ENCODE measurements at places on chromosomes 7 and 10.

- peak; percentile 4 for DNase-seq
These were observed 36.5 kb downstream of the MALSU1 start for GRCh38 chr7:23335621-23336020.

- DNase-seq, result no peak
These were observed 77.2 kb downstream of the FAM204A start for GRCh38 chr10:118264838-118265470.

- DNase-seq, result no peak
These were observed 129.3 kb downstream of the GLI3 start for GRCh38 chr7:42107484-42108240.

DNA sequence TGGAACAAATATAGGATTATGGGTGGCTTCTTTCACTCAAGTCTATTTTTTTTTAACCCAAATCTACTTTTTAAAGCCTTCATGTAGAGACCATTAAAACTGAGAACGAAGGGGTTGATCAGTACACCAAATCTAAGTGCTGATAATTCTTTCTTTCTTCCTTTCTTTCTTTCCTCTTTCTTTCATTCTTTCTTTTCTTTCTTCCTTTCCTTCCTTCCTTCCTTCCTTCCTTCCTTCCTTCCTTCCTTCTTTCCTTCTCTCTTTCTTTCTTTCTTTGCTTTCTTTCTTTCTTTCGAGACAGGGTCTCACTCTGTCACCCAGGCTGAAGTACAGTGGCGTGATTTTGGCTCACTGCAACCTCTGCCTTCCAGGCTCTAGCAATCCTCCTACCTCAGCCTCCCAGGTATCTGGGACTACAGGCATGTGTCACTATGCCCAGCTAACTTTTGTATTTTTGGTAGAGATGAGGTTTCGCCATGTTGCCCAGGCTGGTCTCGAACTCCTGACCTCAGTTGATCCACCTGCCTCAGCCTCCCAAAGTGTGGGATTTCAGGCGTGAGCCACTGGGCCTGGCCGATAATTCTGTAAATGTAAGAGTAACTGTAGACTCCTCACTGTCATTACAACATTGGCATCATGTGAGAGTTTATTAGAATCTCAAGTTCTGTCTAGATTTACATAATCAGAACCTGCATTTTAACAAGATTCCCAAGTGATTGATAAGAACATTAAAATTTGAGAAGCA is 236.4 kb downstream of the TFEC start:
- no peak for DNase-seq

DNA sequence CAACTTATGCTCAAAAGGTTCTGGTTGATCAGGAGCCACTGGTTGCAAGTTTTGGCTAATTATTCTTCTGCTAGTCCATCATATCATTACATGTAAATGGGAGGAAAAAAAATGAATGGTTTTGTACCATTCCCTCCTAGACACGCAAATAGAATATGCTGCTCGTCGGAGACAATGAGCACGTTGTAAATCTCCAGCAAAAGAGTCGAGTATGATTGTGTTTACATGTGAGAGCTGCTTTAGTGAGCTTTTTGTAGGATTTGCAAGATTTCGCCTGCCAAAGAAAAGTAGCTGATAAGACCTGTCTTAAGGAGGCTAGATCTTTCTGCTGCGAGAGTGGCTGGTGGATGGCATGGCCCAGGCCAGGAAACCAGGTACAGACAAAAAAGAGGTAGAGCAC is 109.0 kb downstream of the ZMYND11 start:
- DNase-seq, result peak; percentile 39

- DNase-seq, result no peak
These were observed 128.4 kb downstream of the ADAM12 start for GRCh38 chr10:126259760-126260479.

- no peak for DNase-seq
These were observed 982 bp downstream of the IDI1 start for GRCh38 chr10:1047937-1048336.

GRCh38 chr7:87581723-87582122 is 19.0 kb downstream of the ABCB1 start:
- no peak for DNase-seq

- DNase-seq, result no peak
These were observed 28.7 kb downstream of the DGKI start for GRCh38 chr7:137818036-137818435.

GRCh38 chr10:20334559-20334958 is 518.3 kb downstream of the PLXDC2 start:
- no peak for DNase-seq

- DNase-seq, result no peak
These were observed 12.4 kb downstream of the FOXL3 start for GRCh38 chr7:302054-302992.

DNA sequence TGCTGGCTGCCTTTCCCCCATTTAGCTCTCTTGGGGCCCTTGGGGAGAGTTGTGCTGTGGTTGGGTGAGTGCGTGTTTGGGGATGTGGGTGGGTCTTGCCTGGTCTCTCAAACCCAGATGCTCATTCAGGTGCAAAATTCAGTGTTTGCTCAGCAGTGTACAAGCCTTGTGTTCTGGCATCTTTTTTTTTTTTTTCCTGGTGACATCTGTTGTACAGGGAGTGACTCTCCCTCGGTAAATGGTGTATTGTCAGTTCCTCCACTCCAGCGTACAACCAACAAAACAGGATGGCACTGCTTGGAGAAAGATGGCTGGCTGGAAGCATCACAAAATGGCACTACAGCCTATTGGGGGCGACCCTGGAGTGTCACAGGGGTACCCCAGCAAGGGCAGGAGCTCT is 75.5 kb downstream of the LRMDA start:
- no peak for DNase-seq

- no peak for DNase-seq
These were observed 621.1 kb upstream of the CELF2 start for GRCh38 chr10:10396601-10397000.

GRCh38 chr7:143460271-143460979 is 17.2 kb downstream of the TAS2R60 start:
- no peak for DNase-seq

DNA sequence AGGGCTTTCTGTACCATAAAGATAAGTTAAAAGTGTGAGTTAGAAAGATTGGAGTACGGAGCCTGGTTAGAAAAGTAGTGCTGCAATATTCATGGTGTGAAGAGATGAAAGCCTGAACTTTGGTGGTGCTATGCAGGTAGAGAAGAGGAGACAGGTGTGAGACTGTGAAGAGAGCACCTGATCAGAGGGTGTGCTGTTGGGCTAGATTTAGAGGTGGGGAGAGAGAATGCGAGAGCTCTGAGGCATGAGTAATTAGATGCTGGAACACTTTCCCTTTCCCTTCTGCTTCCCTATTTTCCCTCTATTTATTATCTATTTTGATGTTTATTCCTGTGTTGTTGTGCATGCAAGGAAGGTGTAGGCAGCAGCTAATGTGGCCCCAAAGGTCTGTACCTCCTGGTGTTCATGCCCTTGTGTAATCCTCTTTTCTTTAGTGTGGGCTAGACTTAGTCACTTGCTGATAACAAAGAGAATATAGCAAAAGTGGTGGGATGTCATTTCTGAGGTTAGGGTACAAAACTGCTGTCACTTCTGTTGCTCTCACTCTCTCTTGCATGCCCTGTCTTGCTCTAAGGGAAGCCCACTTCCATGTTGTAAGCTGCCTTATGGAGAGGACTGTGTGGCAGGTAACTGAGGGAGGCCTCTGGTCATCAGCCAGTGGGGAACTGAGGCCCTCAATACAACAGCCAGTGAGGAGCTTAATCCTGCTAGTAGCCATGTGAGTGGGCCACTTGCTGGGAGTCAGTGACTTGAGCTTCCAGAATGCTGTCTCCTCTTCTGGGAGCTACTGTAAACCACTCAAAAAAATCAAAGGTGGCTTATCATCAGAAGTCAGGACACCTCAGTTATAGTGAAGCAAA is 2.6 kb upstream of the ATXN7L1 start:
- DNase-seq, result no peak

DNA sequence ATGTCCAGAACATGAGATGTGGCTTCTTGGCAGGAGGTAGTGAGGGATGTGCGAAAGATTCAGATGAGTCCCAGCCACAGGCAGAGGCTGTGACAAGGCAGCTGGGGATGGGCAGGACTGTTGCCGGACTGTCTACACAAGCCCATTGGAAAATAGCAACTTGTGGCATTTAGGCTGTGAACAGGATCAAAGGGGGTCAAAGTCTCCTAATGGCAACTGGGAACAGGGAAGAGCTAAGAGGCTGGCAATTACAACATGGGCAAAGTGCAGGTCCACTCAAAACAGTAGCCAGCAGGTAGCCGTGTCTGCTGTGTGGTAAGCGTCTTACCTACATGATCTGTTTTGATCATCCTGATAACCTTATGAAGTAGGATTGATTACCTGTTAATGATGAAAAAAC is 254.2 kb upstream of the ZNF32 start:
- DNase-seq, result no peak

DNA sequence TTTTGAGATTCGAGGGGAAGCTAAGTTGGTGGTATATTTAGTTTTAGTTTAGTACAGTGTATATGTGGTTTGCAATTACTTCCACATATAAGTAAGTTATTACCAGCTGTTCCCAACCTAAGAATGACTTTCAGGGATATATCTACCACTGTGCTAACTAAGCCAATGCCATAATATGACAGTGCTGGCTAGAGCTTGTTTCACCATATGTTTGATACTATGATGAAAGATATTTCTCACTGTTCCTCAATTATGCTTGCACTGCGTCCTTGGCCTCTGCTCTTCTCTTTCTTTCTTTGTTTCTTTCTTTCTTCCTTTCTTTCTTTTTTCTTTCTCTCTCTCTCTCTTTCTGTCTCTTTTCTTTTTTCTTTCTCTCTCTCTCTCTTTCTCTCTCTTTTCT is 113.8 kb upstream of the SKAP2 start:
- DNase-seq, result peak; percentile 3

DNA sequence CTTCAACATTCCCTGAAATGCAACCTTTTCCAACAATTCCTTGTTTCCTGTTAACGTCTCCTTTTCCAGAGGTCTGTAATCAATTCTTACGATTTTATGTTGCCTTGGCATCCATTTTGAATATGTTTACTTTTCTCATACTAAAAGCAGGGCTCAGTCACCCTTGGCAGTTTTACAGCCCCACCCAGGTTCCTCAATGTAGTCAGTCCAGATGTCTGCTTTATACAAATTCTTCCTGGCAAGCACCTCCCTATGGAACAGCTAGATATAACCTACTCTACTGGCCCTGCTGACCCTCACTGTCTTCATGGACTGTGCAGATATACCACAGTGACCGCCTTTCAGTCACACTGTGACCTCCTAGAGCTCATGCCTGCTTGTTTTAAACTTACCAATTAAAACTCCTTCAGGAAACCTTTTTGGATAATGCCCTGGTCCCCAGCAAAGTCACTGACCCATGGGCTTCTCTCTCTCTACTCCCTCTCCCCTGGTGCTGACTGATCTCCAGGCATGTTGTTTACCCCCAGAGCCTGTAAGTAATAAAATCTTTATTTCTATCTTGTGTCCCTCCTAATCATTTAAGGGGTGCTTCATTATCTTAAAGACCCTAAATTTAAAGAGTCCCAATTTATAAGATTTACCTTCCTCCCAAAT is 147.1 kb upstream of the STEAP1 start:
- no peak for DNase-seq

- DNase-seq, result peak; percentile 73
These were observed 27.3 kb upstream of the IFRD1 start for GRCh38 chr7:112422842-112423496.

DNA sequence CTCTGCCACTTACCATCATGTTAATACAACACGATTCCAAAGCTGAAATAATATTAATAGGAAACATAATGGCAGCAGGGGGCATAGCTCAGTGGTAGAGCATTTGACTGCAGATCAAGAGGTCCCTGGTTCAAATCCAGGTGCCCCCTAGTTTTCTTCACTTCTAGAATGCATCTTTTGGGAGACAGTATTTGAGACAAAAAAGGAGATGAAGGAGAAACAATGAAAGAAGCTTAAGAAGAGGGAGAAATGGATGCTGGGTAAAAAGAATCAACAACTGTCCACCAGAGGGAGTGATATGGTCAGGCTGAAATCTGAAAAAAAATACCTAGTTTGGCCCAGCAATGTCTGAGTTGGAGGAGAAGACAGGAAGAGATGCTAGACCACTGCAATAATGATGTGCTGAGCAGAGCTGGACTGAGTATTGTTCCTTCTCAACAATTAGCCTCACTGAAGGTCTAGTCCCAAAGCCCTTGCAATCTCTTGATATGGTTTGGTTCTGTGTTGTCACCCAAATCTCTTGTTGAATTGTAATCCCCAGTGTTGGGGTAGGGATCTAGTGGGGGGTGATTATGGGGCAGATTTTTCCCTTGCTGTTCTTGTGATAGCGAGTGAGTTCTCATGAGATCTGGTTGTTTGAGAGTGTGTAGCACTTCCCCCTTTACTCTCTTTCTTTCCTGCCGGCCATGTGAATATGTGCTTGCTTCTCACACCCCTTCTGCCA is 48.3 kb downstream of the ZNF783 start:
- no peak for DNase-seq

GRCh38 chr7:38307640-38308039 is 34.2 kb upstream of the TARP start:
- DNase-seq, result peak; percentile 7

DNA sequence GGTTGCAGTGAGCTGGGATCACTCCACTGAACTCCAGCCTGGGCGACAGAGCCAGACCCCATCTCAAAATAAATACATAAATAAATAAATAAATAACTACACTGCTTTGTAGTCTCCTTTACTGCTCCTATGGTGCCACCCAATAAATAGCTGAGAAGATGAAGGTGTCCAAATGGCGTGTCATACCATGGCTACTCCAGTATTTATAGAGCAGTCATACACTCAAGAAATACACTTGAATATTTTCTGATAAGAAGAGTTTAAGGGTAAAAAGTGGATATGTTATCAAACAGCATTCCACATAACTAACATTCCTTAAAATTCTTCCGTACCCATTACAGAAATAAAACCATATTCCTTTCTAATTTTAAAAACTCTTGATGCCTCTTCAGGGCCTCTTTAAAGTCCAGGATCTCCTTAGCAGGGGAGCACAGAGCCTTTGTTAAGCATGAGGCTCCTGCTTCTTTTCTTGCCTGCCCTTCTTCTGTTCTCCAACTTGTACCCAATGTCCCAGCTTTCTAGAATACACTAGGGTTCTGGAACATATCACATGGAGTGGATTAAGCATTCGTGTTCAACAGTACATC is 7.9 kb upstream of the SAR1A start:
- no peak for DNase-seq

GRCh38 chr7:90412458-90413184 is 9.4 kb downstream of the CLDN12 start:
- DNase-seq, result no peak

GRCh38 chr7:139782932-139783331 is 5.1 kb upstream of the HIPK2 start:
- DNase-seq, result no peak

GRCh38 chr10:72310636-72311035 is 36.9 kb downstream of the DDIT4 start:
- DNase-seq, result no peak

DNA sequence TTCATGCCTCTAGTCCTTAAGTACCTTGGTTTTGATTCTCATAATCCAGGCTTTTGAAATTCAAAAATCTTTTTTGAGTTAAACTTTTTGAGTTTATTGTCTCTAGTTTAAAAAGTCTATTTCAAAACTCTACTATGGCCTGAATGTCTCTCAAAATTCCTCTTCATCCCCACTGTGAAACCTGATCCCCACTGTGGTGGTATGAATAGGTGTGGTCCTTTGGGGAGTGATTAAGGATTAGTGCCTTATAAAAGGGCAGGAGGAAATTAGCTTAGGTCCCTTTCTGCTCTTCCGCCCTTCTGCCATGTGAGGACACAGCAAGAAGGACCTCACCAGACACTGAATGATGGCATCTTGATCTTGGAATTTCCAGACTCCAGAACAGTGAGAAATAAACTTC is 44.1 kb upstream of the JAZF1 start:
- DNase-seq, result no peak

GRCh38 chr7:157970744-157971143 is 616.9 kb downstream of the PTPRN2 start:
- DNase-seq, result no peak

- no peak for DNase-seq
These were observed 51.9 kb upstream of the FAM180A start for GRCh38 chr7:135800560-135800959.
